ENCODE measurements at places on chromosomes 5 and 9.
A peak's percentile ranks its signal among the peaks of the same experiment; 100 is the strongest.

GRCh38 chr5:71907001-71907588 is 188.0 kb downstream of the CARTPT start:
- no peak for DNase-seq

GRCh38 chr5:34586117-34586885 is 69.8 kb upstream of the RAI14 start:
- DNase-seq, result no peak

- no peak for DNase-seq
Measured at GRCh38 chr5:176810081-176810597, at the start of gene UNC5A. Gene UNC5A (plus strand): TSS chr5:176810559. CDS start chr5:176810751, 192 bp downstream.

DNA sequence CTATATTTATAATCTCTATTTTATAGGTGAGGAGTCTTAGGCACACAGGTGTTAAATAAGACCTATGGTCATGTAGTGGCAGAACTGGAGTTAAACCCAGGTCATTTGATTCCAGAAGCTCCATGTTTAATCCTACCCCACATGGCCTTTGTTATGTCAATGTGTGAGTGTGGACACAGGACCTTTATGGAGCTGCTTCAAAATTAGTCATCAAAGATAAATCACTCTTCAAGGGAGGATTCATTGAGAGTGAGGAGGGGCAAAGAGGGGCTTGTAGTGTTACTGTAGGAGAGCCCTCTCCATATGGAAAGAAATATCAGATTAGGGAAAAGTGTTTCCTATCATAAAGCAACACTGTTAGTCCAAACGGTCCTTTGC is 74.6 kb upstream of the ARRDC3 start:
- no peak for DNase-seq

DNA sequence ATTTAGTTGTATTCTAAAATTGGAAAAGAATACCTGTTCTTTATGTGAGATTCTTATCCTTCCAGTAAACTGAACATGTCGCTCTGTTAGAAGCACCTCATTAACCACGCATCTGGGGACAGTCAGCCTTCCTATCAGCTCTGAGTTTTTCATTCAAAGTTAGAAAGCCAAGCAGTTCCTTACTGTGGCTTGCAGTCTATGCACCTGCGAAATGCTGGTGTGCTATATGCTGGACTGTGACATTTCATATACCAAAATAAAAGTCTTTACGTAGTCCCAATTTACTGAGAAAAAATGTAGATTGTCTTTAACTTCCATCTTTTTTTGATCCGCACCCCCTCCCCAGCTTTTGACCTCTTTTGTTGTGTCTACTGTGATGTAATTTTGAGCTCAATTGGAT is 4.3 kb downstream of the ANP32B start:
- no peak for DNase-seq

DNA sequence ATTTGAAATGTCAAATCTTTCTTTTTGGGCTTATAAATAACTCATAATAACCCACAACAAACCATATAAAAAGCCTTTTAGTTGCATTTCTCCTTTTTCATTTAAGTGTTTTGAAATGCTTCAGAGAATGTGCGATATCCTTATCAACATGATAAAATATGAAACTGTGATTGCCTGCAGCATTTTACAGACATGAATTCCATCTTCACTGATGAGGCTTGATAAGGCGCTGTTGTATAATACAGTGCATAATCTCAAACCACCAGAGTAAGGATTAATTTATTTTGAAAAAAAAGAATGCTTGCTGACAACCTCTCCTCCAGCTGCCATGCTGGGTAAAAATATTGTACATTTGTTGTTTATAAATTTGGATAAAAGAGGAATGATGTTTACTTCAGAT is 216.8 kb downstream of the PBX3 start:
- no peak for DNase-seq

DNA sequence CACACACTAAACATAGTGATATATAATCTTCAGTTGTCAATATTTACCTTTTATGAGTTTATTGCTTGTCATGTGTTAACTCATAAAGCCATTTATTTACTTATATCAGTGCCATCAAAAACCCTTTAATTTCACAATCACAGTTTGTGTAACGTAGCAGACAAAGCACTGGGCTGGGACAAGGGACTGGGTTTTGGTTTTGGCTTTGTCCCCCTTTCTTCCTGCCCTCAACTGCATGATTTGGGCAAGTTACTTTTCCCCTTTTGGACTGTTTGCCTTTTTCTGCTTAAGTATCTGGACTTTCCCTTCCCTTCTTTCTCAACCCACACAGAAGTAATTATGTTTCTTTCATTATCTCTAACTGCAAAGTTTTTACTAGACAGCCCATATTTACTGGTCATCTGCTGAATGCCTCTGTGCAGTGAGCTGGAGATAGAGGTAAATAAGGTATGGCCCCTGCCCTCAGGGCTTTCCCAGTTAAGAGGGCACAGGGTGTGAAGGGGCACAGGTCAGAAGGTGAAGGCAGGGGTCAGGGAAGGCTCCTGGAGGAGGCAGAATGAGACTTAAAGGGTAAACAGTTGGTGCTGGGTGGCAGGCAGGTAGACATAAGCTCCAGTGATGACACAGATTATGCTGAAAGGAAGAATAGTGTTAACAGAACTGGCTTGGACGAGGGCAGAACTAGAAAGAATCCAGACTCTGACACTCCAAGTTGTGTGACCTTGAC is 14.8 kb upstream of the NR3C1 start:
- DNase-seq, result no peak

DNA sequence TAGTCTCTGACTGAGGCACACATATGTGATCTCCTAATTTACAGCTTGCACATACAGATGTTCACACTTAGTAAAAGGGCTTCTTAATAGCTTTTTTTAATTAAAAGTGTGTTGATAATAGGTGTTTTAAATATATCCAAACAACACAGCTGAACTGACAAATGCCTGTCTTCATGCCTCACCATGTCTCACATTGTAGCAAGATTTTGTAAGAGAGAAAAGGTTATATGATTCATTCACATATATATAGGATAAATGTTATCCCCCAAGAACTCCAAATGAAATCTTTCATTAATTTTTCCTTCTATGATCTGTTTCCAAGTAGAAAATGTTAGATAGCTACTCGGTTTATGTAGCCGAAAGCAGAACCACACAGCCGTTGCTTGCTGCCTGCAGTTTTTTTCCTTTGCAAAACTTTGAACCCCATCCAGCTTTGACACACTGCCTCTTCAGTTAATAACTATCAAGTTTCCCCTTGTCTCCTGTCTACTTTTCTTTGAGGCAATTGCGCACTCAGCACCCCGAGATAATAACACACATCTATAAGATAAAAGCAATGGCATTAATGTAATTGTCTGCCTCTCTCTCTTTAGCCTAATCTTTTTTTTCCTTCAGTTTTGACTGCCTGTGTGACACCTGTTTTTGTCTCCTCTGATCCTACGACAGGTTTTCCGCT is 299.2 kb downstream of the BNC2 start:
- DNase-seq, result no peak

DNA sequence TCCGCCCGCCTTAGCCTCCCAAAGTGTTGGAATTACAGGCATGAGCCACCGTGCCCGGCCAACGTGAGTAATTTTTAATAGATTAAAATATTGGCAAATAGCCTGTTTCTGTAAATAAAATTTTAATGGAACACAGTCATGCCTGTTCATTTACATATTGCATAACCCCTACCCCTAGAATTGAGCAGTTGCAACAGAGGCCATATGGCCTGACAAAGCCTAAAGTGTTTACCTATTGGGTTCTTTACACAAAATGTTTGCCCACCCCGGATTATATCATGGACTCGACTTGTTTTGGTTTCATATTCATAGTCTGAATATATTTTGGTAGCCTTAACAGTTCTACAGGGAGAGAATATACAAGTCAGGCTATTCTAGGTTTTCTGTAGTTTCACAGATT is 5.3 kb downstream of the NSA2 start:
- no peak for DNase-seq

DNA sequence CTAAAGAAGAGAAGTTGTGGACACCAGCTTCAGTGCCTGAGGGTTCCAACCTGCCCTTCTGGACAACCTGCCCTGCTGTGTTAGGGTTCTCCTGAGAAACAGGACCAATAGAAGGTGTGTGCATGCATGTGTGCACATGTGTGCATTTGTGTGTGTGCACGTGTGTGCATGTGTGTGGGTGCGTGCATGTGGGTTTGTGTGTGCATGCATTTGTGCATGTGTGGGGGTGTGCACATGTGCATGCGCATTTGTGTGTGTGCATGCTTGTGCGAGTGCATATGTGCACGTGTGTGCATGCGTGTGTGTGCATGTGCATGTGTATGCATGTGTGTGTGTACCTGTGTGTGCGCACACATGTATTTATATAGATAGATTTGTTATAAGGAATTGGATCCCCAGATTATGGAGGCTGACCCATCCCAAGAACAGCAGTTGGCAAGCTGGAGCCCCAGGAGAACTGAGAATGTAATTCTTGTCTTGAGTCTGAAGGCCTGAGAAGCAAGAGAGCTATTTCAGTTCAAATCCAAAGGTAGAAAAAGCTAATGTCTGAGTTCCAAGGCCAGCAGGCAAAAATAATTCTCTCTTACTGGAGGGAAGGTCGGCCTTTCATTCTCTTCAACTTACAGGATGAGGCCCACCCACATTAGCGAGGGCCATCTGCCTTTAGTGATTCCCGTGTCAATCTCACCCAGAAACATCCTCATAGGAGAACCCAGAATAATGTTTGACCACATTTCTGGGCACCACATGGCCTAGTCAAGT is 62.9 kb upstream of the SYNPO start:
- no peak for DNase-seq

DNA sequence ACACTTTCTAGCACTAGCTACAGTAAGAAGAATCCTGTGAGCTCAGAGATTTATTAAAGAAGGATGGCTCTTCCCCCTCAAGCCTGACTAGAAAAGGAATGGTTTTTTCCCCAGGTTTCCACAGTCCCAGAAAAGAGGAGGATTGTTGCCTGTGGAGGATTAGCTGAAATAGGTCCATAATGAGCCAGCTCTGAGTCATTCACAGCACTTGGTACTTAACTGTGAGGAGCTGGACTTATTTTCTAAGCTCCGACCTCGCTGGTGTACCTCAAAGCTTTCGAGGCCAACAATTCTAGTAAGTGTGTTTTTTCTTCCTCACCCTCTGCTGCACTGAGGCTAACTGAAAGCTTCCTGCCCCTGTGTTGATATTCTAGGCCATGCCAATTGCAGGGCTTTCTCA is 222.5 kb upstream of the IL12B start:
- no peak for DNase-seq

GRCh38 chr5:1769017-1769640 is 30.5 kb downstream of the MRPL36 start:
- no peak for DNase-seq

DNA sequence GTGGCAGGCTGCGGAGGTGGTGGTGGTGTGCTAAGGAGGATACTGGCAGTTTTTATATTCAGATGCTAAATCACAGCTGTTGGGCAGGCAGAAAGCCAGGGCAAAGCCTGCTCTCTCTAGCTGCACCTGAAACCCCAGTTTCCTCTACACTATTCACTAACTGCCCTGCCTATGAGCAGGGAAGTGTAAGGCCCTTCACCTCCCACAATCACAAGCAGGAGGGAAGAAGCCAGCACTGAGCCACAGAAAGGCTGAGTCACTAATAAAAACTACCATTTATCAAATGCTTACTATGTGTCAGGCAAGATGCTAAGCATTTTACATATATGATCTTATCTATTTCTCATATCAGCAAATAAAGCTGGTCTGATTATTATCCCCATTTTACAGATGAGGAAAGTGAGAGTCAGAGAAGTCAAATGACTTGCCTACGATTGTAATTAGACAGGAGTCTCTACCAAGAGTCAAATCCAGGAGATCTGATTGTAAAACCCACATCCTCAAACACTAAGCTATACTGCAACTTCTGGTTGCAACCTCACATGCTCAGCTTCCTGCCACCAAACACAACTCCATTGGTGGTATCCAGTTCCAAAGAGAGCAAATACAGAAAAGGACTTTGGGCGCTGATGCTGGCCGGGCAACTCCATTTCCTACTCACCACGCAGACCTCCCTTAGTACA is 17.7 kb upstream of the IL6ST start:
- no peak for DNase-seq

DNA sequence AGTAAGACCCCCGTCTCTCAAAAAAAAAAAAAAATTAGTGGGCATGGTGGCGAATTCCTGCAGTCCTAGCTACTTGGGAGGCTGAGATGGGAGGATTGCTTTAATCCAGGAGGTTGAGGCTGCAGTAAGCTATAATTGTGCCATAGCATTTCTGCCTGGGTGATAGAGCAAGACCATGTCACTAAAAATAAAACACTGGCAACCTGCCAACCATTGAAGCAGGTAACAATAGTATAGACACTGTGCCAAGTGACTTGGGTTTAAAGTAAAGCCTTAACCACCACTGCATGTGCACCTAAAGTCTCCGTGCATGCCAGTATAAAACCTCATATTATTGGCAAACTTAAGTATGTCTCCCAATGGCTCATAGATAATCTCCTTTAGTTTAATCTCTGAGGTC is 3.4 kb upstream of the APBA1 start:
- DNase-seq, result no peak

DNA sequence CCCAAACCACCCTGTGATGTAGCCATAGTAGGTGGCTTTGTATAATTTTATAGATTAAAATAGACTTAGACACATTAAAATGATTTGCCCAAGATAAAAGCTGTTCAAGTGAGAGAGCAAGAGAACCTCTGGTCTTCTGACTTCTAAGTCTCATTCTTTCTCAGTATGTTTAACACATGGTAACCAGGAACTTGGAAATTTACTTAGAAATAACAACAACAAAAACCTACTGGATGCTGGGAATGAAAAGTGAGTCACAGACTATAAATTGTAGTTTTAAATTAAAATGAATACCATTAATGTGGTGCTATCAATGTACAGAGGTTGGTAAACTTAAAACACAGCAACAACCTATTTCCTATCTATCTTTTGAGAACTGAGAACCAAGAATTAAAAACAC is 30.4 kb downstream of the HMGCR start:
- no peak for DNase-seq

- peak; percentile 16 for DNase-seq
Measured at GRCh38 chr5:1111727-1112289, at the start of gene SLC12A7. Gene SLC12A7 (minus strand): TSS chr5:1112063. CDS start chr5:1111991, 72 bp downstream.

DNA sequence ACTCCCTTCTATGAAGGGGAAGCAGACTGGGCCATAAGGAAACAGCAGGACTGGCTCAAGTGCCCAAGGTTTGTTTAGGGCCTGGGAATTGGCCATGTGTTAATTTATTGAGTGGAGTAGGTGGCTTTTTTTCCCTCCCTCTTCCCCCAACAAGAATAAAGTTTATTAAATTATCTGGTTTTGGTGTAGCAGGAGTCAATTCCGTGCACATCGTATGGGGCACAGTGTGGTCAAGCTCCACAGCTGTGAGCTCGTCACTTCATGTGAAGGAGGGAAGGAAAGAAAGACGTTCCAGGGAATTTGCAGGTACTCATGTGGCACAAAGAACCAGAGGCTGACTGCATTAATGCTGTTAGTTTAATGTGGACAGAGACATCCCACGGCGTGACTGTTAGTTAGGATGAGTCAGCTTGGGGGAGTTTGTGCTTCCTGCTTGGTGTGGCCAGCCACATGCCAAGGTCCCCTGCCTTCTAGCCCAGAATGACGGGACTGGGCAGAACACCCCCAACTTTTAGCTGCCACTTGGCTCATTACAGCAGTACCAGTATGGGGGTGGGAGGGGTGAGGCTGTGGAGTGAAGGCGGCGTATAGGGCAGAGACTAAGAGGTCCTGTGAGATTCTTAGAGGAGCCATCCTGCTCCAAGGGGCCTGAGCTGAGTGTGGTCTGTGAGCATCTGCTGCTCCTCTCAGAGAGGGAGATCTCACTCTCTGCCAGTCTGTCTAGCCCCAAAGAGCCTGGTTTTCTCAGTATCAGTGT is 33.2 kb downstream of the CSF1R start:
- no peak for DNase-seq

- DNase-seq, result no peak
Measured at GRCh38 chr9:112049811-112050516, 125.1 kb downstream of the SUSD1 start.
